ENCODE measurements at places on chromosomes 4 and X.
A peak's percentile ranks its signal among the peaks of the same experiment; 100 is the strongest.

DNA sequence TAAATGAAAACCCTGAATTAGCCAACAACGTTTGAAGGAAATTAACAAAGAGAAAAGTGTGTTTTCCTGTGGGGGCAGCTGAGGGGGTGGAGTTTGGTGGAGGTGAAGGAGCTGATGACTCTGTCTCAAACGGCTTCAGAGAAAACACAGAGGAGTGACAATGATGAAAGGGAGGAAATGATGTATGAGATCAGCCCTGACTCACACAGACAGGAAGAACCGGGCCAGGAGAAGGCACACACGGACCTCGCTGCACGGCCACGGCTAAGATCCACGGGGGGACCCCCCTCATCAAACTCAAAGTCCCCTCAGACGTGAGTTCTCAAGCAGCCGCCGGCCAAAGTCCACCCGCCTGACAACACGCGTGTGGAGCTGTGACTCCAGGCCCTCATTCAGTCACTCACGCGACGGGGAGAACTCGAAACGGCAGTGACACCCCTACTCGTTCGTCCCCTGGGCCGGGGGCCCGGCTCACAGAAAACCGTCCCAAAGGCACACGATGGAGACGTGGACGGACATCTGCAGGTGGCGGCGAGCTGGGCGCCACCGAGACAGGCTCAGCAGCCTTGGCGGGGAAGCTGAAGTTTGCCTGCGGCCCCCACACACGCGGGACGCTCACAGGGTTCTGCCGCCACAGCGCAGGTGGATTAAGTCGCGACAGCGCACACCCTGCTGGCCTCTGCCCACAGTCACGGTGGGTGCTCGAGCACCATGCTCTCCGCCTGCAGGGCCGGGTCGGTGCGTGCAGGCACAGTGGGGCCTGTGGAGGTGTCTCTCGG, 28.8 kb downstream of the PPP2R3B start:
- peak; percentile 40 for DNase-seq

- no peak for DNase-seq
These were observed 142.2 kb downstream of the DKK2 start for GRCh38 chr4:106893903-106894302.

GRCh38 chr4:87274803-87275202, 47.9 kb downstream of the HSD17B13 start:
- no peak for DNase-seq

GRCh38 chr4:67736262-67736661, 17.9 kb downstream of the GNRHR start:
- DNase-seq: no peak

GRCh38 chr4:53804719-53805118, 213.4 kb upstream of the LNX1 start:
- peak; percentile 16 for DNase-seq

DNA sequence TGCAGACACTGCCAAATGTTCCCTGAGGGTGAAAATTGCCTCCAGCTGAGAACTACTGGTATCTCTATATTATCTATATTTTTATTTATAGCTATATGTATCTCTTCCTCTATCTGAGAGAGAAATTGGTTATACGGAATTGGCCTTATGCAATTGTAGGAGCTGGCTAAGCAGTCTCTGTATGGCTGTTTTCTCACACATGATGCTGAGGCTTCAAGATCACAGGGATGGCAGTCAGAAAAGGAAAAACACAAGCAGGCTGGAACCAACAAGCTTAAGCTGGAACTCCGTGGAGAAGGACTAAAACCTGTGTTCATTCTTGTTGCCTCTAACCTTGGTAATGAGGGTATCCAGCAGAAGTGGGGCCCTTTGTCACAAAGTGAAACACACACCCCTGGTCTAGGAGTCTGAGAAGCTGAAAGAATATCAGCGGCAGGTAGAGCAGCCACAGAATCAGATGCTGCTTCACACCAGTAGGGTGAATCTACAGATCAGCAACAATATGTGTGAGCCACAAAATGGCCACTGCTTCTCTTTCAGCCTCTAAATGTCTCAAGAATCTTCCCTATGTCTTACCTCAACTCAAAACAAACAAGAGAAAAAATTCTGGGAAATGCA, 166.5 kb upstream of the PPP1R2C start:
- no peak for DNase-seq

GRCh38 chr4:2300431-2301224, 38.7 kb upstream of the MXD4 start:
- DNase-seq: no peak

- no peak for DNase-seq
These were observed 24.4 kb downstream of the TMEM144 start for GRCh38 chr4:158234671-158235070.

GRCh38 chrX:14528629-14529289, 577 bp upstream of the GLRA2 start:
- peak; percentile 28 for DNase-seq

DNA sequence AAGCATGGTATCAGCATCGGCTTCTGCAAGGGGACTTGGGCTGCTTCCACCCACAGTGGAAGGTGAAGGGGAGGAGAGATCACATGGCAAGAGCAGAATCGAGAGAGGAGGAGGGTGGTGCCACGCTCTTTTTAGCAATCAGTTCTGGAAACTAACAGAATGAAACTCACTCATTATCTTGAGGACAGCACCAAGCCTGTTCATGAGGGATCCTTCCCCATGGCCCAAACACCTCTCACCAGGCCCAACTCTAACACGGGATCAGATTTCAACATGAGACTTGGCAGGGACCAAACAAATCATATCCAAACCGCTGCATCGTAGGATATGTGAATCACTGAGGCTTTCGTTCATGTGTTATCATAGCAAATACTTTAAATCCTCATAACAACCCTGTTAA, 125.5 kb downstream of the GPC3 start:
- no peak for DNase-seq

- DNase-seq: no peak
These were observed 18.8 kb downstream of the LDOC1 start for GRCh38 chrX:141158084-141158483.

Measured in activated T-cell treated with anti-CD3 and anti-CD28 coated beads, Interleukin-2, amount 50 U/mL, for 1 hour (primary cell).